ENCODE measurements at places on chromosomes 2 and 18.
A peak's percentile ranks its signal among the peaks of the same experiment; 100 is the strongest.

GRCh38 chr2:9258501-9258900 lies 51.9 kb downstream of the ASAP2 start:
- peak; percentile 75 for DNase-seq

- no peak for DNase-seq
These were observed 532.7 kb upstream of the POU3F3 start for GRCh38 chr2:104321116-104321795.

DNA sequence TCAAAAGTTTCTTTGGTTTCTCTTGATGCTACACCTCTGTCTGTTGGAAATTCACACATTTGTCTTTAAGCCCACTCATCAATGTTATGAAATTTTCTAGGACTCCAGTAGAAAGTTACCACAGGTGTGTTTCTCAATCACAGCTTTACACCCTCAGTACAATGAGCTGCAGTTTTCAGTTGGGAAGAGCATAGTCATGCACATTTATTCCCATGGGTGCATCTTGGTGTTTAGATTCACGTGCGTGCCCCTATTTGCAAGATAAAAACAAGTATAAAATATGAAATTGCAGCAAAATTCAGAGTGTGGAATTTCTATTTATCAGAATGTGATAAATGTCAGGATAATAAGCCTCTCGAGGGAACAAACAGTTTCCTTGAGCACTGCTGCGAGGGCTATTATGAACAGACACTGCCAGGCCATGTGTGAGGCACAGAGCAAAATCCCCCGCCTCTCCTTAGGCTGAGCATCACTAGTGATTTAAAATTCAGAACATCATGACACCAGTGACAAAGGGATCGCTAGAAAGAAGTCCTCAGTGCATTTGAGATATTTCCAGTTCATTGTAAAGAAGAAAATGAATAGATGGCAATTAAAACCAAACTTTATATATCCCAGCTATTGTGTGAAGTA lies 512.2 kb upstream of the TCF4 start:
- DNase-seq: no peak

- peak; percentile 62 for DNase-seq
These were observed 224.9 kb upstream of the EPAS1 start for GRCh38 chr2:46072101-46072820.

DNA sequence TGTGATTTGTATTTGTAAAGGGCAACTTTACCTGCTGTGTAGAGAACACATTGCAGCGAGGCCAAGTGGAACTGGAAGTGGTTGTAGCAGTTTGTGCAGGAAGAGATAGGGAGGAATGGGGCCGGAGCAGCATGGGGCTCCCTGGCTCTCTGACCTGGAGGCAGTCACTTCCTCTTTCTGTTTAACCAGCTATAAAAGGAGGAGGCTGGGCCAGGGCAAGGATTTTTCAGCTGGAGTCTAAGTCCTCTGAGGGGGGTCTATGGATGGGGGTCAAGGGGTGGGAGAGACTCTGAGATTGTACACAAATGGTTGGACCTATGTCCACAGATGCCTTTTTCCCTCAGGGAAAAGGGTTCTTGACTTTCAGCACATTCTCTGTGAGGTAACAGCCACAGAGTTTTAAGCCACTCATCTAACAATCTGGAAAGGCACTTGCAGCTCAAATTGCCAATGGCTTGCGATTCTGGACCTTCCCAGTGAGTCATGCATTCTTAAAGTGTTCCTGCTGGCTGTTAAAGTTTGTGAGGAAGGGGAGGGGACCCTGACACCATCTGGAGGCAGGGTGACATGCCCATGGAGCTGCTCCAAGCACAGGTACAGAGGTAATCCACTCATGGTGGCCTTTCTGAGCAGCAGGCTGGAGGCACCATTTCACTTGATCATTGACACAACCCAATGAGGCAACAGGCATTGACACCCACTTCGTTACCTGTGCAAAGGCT lies 347.0 kb downstream of the CYRIA start:
- DNase-seq: no peak

- DNase-seq: no peak
These were observed 117.9 kb downstream of the MYCN start for GRCh38 chr2:16058256-16058655.

DNA sequence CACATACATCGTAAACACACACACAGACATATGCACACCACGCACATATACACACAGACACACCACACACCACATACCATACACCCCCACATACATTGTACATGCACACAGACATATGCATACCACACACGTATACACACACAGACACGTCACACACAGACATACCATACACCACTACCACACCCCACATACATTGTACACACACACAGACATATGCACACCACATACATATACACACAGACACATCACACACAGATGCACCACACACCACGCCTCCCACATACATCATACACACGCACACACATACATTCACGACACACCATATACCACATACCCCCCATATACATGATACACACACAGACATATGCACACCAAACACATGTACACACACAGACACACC lies 58.4 kb downstream of the KIF5C start:
- no peak for DNase-seq

DNA sequence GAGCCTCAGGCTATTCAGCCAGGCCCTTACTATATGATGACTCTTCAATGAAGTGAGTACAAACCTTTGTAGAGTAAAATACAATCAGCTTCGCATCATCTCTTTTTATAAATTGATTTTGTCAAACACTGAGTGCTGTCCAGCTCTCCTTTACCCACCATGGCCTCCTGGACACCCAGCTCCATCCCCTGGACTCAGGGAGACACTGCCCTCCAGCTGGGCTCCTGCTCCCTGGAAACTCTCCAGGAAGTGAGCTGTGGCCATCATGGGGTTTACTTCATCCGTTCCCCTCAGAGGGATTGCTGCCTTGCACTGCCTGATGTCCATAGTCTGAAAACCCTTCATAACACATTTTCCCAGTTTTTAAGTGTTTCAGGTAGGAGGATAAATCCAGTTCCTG lies 82.5 kb upstream of the XIRP2 start:
- DNase-seq: no peak

GRCh38 chr2:83665894-83666293 lies 793.2 kb downstream of the SUCLG1 start:
- DNase-seq: peak; percentile 2

DNA sequence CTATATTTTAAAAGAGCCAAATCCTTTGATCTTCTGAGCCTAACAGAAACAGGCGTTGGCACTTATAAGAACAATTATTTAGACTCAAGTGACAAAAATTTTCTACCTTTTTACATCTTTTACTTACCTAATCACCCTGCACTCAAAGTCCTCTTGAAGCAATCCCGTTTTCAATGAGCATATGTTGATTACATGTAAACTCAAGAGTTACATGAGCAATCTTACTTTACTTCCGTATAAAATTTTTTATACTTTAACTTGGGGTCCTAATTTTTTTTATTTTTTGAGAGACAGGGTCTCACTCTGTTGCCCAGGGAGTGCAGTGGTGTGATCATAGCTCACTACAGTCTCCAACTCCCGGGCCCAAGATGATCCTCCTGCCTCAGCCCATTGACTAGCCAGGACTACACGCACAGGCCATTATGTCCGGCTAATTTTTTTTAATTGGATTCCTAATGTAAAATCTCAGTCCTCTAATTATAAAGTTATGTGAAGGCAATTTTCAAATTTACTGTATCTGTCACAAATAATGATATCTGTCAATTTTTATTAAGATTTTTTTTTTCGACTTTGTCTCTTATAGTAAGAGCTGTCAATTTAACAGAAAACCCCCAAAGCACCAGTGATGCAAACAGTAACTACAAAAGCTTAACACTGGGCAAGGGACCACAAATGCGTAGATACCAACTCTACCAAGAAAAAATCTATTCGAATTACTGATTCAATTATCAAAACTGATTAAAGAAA lies 19.1 kb upstream of the STPG4 start:
- DNase-seq: peak; percentile 34

DNA sequence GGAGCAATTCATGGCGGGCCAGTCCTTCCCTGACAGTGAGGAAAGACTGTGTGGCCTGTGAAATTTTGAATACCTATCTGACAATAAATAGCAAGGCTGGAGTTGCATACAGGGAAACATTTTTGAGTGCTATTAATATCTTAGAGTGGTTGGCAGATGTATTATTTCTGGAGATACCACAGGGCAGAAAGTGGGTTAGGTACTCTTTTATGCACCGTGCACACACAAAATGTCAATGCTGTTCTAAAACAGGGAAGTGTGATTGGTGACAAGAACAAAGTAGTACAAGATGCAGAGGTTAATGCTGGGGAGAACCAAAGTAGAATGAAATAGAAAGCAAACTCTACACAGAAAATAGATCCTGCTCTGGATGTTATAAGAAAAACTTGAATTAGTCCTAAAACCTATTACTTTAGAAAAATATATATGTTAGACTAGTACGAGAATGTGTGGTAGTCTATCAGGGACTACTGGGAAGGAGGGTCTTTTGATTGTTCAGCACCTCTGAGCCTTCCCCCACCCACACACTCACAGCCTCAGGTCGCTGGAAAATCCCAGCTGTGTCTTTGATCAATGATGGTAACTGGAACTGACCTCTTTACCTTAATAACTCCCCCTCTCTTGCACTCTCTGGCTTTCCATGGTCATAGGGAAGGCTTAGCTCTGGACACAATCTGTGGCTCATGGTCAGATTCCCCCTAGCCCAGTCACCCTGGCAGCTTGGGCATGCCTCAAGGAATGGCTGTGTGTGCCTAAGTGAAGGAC lies 58.2 kb downstream of the SERPINB8 start:
- DNase-seq: no peak

- DNase-seq: peak; percentile 83
These were observed 42.3 kb downstream of the SLC4A1AP start for GRCh38 chr2:27705851-27706622.

- DNase-seq: no peak
These were observed 182.1 kb downstream of the TWIST2 start for GRCh38 chr2:239029958-239030357.

- DNase-seq: no peak
These were observed 22.3 kb downstream of the GPR35 start for GRCh38 chr2:240647503-240648154.

GRCh38 chr2:237977380-237977779 lies 10.6 kb downstream of the UBE2F start:
- DNase-seq: no peak

DNA sequence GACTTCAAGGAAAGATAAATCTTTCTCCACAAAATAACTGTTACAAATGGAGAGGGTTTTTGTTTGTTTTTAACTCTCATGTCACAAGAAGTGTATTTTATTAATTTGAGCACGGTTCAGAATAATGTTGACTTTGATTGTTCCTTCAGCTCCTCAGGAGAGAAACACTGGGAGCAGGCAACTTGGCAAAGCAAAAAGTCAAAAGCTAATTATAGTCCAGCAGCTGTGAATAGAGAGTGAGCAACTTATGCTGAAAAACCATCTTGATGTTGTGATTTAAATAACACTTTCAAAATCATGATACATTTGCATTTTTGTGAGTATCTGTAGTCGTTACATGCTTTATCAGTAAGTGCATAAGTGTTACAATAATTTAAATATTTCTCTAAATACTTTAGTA lies 37.5 kb upstream of the TTN start:
- no peak for DNase-seq

DNA sequence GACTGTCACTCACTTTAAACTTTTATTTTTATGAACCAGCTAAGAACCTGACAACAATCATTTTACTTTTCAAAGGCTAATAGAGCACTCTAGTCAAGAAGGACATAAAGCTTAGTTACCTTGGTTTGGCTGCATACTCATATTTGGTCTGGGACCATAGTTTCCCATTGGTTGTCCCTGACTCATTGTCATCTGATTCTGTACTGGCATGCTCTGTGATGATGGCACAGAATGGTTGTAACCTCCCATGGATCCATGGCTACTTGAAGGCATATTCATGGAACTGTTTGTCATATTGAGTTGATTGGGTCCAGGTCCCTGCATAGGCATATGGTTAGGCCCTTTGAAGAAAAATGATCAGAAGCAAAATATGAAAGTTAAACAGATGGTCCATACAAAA lies 37.9 kb downstream of the SS18 start:
- DNase-seq: no peak

GRCh38 chr2:8376603-8377410 lies 305.0 kb upstream of the ID2 start:
- DNase-seq: no peak

GRCh38 chr2:12167525-12168317 lies 421.3 kb downstream of the LPIN1 start:
- DNase-seq: no peak

- DNase-seq: no peak
These were observed 191.1 kb downstream of the SETBP1 start for GRCh38 chr18:44871771-44872170.
